ENCODE measurements at places on chromosomes 1 and 21.

DNA sequence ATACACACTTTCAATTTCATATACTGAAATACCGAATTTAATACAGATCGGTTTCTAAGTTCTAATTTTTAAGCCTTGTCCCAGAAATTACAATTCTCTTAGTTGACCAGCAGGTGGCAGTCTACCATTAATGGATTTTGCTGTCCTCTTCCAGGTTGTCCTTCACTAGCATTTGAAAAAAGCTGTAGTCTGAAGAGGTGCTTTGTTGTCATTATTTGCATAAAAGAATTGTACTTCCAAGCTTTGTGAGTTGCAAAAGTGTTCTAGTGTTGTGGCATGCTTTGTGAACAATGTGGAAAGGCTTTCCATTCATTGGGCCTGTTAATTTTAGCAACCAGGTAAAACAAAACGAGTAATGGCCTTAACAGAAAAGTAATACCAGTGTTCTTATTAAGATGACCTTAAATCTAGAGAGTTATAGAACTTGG lies 193.6 kb downstream of the RPS6KC1 start:
- DNase-seq = no peak

DNA sequence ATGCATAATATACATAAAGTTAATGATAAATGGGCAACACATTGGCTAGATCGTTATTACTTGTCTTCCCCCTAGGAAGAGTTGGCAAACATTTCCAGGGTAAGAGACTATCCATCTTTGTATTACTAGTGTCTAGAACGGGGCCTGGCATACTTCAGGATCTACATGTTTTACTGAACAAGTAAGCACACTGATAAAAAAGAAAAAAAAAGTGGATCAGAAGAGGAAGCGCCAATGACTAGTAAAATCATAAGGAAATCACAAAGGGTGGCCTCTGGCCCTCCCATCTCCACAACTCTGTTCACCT lies 482 bp downstream of the TM2D1 start:
- no peak for DNase-seq

GRCh38 chr1:201217146-201217545 lies 26.5 kb downstream of the IGFN1 start:
- no peak for DNase-seq

DNA sequence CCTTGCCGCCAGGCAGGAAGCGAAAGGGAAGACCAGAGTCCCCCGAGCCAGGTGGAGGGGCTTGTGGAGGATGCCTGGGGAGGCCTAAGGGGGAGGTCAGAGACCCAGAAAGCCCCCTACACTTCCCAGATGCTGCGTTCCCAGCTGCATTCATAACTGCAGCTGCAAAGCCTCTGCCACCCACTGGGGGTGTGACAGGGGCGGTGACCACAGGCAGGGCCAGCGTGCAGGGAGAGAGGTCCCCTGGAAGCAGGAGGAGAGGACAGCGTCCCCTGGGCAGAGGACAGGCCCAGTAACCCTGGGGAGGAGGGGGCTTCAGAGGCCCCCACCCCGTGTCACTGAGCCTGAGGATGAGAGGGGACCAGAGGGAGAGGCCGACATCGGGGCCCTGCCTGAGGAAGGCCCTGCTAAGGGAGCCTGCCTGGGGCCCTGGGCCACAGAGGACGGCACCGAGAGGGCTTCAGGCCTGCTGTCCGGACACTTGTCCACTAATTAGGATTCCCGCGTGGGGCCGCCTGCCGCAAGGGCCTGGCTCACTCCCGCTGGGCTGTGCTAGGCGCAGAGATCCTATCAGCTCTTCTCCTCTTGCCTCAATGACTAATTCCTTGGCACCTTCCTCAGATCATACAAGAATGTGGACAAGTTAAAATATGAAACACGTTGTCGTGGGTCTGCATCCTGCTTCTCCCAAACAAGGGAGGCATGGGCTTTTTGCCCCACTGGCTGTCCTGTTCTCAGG lies 49.1 kb upstream of the CCDC27 start:
- DNase-seq = no peak

- no peak for DNase-seq
Measured at GRCh38 chr1:84742653-84743052, 52.4 kb upstream of the SSX2IP start.

DNA sequence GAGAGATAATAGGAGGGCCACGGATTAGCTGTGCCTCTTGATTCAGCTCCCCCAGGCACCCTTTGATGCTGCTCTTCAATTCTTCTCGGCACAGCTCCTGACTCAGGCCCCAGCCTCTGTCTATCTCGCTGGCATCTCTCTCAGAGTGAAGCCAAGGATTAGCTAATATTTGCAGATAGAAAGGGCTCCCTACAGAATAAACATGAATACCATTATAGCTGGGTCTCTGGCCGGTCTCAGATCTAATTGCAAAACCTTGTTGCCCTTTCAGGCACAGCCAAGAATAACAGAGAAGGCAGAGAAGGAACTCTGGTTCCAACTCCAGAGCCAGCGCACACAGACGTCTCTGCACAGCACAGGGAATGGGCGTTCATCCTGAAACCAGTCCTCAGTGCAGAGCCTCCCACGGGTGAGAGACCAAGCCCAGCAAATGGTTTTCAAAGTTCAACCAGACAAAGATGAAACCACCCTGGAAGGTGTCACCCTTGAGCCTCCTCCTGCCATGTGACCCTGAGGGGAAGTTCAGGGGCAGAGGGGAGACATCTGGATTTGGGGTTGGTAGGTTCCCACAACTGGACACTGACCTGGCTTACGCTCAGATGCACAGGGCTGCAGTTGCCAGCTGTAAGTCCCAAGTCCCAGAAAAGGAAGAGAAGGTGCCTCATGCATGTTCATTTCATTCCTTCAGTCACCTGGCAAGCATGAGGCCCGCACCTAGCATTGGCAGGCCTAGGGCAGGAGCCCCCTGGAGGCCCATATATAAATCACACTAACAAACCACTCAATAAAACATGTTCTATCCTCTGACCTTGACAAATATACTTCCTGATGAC lies 394.0 kb downstream of the NPHP4 start:
- DNase-seq = no peak

Measured in nucleus accumbens (tissue), 56 donors.